ENCODE measurements at places on chromosomes 7 and 10.

GRCh38 chr10:14126697-14127440, 203.9 kb downstream of the FRMD4A start:
- no peak for DNase-seq

DNA sequence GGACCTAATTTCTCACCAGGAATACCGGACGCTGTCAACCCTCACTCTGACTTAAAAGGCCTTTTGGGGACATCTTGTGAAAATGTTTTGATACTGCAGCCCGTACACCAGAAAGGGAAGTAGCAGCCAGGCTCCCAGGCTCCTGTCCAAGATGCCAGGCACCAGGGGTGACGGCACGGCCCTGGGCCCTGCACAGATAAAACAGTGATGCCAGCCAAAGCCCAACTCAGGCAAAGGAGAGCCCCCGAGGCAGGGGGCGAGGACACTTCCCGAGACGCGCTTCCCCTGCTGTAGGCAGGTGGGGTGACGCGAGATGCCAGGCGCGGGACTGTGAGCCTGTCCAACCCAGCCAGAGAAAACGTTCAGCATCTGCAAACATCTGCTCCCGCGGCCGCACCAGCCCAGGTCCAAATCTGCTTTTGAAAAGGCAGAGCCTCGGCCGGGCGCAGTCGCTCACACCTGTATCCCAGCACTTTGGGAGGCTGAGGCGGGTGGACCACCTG, 15.7 kb downstream of the ZFAND2A start:
- no peak for DNase-seq

DNA sequence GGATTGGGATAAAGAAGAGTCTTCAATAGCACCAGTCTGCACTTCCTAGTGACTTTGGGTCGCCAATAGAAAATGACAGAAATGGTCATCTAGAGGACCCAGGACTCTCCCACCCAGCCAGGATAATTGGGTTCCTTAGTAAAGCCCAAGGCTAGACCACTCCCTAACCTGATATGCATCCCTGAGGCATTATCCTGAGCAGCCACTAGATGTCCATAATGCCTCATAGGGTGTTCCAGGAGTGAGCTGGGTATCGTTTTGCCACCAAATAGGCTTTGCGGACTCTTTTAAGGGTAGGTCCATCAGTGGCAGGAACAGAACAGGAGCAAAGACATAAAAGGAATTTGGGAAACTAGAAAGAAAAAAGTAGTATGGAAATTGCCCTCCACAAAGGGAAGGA, 4.5 kb upstream of the LRRC4 start:
- no peak for DNase-seq

- no peak for DNase-seq
These were observed 218.0 kb upstream of the IGFBP3 start for GRCh38 chr7:46139079-46139478.

GRCh38 chr10:80153460-80153859, 20.9 kb downstream of the PLAC9 start:
- DNase-seq, result no peak

DNA sequence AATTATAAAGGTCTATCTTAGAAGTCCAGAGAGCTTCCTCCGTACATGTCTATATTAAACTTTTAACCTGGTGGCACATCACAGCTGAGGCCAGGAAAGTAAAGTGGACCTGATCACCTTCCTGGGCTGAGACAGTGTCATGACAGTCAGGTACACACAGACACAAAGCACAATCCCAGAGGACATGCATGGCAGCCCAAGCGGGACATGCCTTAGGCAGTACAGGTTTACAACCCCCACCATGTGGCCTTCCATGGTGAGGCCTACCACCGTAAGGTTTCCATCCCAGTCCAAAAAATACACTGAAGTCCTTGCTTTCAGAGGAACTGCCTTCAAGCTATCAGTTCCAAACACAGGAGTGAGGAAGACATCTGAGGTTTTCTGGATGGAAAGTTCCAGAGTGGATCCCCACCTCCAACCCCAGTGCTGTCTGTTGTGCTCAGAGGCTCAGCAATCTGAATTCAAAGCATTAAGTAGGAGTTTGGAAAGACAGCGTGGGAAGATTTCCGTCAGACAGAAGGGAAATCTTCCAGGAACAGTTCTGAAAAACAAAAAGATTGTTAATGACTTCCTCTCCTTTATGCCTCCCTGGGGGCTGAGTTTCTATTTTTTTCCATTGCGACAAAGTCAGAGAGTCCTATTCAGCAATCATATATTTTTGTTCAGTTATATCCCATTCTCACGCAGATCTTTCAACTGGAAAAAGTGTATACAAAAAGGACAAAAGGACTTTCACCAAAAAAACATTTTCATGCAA, 20.1 kb downstream of the IFIT3 start:
- DNase-seq, result no peak

- DNase-seq, result no peak
These were observed 500.0 kb downstream of the TYW1 start for GRCh38 chr7:67496589-67496988.

DNA sequence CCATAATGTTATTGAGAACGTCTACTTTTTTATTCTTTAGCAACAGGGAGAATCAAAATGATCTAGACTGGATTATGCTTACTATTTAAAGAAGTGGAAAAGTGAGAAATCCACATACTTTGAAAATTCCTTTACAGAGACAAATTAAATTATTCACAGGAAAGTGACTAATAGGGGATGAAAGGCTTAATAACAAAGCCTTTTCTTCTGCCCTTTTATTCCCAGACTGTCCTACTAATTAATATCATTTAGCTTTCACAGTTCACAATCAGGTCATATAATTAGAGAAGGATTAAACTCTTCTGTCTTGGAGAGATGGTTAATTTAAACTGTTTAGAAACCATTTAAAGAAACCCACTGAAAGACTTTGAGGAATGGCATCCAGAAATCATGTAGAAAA, 58.8 kb downstream of the ARL4A start:
- DNase-seq, result no peak
